Smooth muscle cell of bladder (primary cell): ENCODE measurements at places on chromosomes 7 and 10. TPM values are rescaled to one million over a fixed set of nuclear protein-coding genes. Genes with fewer than 3 reads are reported as not detected.

Gene ORAI2
- 22.8 and 37.3 TPM in 2 replicates for total RNA-seq

Gene MMD2
- total RNA-seq = not detected in 2 replicates

Gene RGS10
- total RNA-seq = 47.3 and 63.9 TPM in 2 replicates

Gene ENTPD1
- total RNA-seq = 0.74 and 4.0 TPM in 2 replicates

Gene ASB10
- not detected in 2 replicates for total RNA-seq

Gene NPC1L1
- 0.09 and 0.14 TPM in 2 replicates for total RNA-seq

Gene C10orf105
- total RNA-seq = under 0.01 TPM in 2 replicates

Gene PDIA4
- 422 and 623 TPM in 2 replicates for total RNA-seq

Gene STEAP1B
- 4.6 and 6.9 TPM in 2 replicates for total RNA-seq

Gene TWIST1
- 26.6 and 42.2 TPM in 2 replicates for total RNA-seq

Gene OPN1SW
- not detected in 2 replicates for total RNA-seq

Gene PDZD7
- 0.28 and 1.1 TPM in 2 replicates for total RNA-seq

Gene CNPY1
- total RNA-seq = not detected in 2 replicates

Gene C10orf53
- not detected in 2 replicates for total RNA-seq

Gene WNT8B
- not detected in 2 replicates for total RNA-seq

Gene SLC25A40
- 2.7 and 3.6 TPM in 2 replicates for total RNA-seq

Gene AQP1
- 1.00 and 1.5 TPM in 2 replicates for total RNA-seq

Gene BEND7
- 5.0 and 5.1 TPM in 2 replicates for total RNA-seq

Gene PNLIPRP2
- total RNA-seq = not detected in 2 replicates

Gene FAM25G
- total RNA-seq = not detected in 2 replicates

Gene LIPF
- not detected in 2 replicates for total RNA-seq

Gene ZNF485
- 1.7 and 1.9 TPM in 2 replicates for total RNA-seq

Gene PRKAR2B
- 26.3 and 65.3 TPM in 2 replicates for total RNA-seq

Gene AZGP1
- 0.09 TPM in 1 of 2 replicates, not detected in the other for total RNA-seq

Gene NUTM2A
- 0.28 and 0.37 TPM in 2 replicates for total RNA-seq

Gene FOXL3
- not detected in 2 replicates for total RNA-seq

Gene HYAL4
- total RNA-seq = not detected in 2 replicates

Gene C10orf143
- total RNA-seq = 0.85 and 1.2 TPM in 2 replicates

Gene C7orf33
- total RNA-seq = not detected in 2 replicates

Gene SPDYE5
- not detected in 2 replicates for total RNA-seq

Gene PTPRN2
- 0.71 and 0.74 TPM in 2 replicates for total RNA-seq

Gene DCLRE1C
- total RNA-seq = 7.8 and 7.9 TPM in 2 replicates

Gene PURB
- 10.2 and 11.3 TPM in 2 replicates for total RNA-seq

Gene CYP2C9
- total RNA-seq = not detected in 2 replicates

Gene LRMDA
- 1.1 and 1.6 TPM in 2 replicates for total RNA-seq

Gene ZNF679
- total RNA-seq = not detected in 2 replicates

Gene MCM10
- 1.00 and 1.2 TPM in 2 replicates for total RNA-seq

Gene ATG9B
- total RNA-seq = 0.37 TPM in 1 of 2 replicates, not detected in the other

Gene LEP
- 0.09 TPM in 1 of 2 replicates, not detected in the other for total RNA-seq

Gene CLRN3
- not detected in 2 replicates for total RNA-seq

Gene REPIN1
- total RNA-seq = 34.6 and 38.4 TPM in 2 replicates

Gene GHITM
- 202 and 218 TPM in 2 replicates for total RNA-seq

Gene GCK
- total RNA-seq = 1.0 and 1.4 TPM in 2 replicates

Gene SLC39A12
- total RNA-seq = not detected in 2 replicates

Gene ZFAND4
- total RNA-seq = 3.6 and 4.4 TPM in 2 replicates

Gene TMEM270
- not detected in 2 replicates for total RNA-seq

Gene PHKG1
- total RNA-seq = 0.43 and 0.55 TPM in 2 replicates

Gene PLXDC2
- 20.9 and 33.3 TPM in 2 replicates for total RNA-seq

Gene INSYN2A
- 0.14 and 0.55 TPM in 2 replicates for total RNA-seq

Gene WDFY4
- total RNA-seq = not detected in 2 replicates

Gene OR2A5
- not detected in 2 replicates for total RNA-seq

Gene PALD1
- total RNA-seq = under 0.01 and 0.37 TPM in 2 replicates

Gene MAGI2
- total RNA-seq = 8.2 and 8.5 TPM in 2 replicates

Gene SKIDA1
- total RNA-seq = 0.28 TPM in 2 replicates

Gene ADARB2
- total RNA-seq = not detected in 2 replicates

Gene GNB2
- total RNA-seq = 59.2 and 67.9 TPM in 2 replicates

Gene SLC29A4
- 3.8 and 5.7 TPM in 2 replicates for total RNA-seq
